T-helper 2 cell (primary cell): ENCODE measurements at places on chromosomes 5 and 9.

- no peak for DNase-seq
Measured at GRCh38 chr5:168274406-168274805, 17.0 kb upstream of the WWC1 start.

DNA sequence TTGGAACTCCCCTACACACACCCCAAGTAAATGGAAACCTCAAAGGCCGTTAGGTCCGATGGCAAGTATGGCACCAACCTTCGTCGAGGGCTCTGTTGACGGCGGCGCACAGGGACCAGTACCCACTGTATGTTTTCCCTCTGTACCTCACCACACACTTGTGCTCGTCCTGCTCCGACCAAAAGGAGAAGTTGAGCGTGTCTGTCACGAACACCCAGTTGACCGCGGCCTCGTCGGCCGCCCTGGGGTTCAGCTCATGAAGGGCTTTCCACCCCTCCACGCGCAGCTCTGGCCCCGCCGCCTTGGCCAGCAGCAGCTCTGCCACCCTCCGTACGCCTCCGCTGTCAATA lies 24.0 kb downstream of the HNRNPK start:
- no peak for DNase-seq

GRCh38 chr5:88304356-88304755 lies 35.7 kb upstream of the TMEM161B start:
- DNase-seq: no peak

- DNase-seq: no peak
Measured at GRCh38 chr5:123294544-123294943, 128.7 kb downstream of the CEP120 start.

DNA sequence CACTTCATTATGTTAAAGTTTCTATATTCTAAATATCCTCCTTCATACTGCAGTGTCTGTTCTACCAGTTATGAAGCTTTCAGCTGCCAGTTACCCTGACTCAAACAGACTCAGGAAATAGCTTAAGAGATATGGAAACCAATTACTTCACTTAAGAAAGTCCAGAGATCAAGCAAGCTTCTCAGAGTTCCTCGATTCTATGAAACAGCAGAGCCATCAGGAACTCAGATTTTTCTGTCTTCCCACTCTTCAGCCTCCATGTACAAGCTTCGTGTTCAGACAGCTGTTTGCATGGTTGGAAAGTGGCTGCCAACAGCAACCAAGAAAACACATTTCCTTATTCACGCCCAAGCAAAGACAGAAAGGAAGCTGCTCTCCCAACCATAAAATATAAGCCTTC lies 216.1 kb downstream of the ACTL7B start:
- DNase-seq: no peak

- DNase-seq: no peak
Measured at GRCh38 chr5:148993283-148993936, 69.5 kb downstream of the SH3TC2 start.

GRCh38 chr5:172450861-172451695 lies 3.2 kb downstream of the SH3PXD2B start:
- DNase-seq: peak; percentile 6

DNA sequence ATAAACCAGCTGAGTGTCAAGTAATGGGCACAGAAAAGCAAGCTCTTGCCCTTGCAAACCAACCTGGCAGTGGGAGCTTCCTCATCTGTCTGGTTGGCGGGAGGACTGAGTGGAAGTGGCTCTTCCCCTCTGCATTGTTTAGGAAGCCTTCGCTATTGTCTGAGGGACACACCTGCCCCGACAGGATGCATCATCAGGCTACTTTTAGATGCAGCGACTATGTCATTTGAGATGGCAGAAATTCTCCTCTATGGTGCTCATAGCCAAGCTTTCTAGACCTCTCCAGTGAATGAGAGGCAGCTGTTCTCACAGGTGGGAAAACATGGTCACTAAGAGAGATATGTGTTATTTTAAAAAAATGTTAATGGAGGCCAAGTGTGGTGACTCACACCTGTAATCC lies 104.0 kb downstream of the DOCK8 start:
- DNase-seq: no peak

GRCh38 chr5:141050622-141051520 lies at the start of gene PCDHB1:
PCDHB1 (plus strand) TSS chr5:141051374; CDS start chr5:141051471, 97 bp downstream.
- DNase-seq: no peak

DNA sequence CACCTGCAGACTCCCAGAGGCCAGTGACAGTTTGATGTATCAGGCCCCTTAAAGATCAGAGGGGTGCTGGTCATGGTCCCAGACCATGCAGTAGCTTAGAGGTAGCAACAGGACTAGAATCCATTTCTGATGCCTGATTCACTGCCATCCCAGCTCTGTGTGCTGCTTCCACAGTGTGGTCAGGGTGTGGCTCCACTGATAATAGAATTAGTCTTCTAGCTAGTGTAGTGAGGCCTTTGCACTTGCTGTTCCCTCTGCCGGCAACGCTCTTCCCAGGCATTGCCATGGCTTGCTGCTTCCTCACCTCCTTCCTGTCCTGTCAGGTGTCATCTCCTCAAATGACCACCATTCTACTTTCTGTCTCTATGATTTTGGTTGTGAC lies 15.8 kb downstream of the PPARGC1B start:
- DNase-seq: no peak

GRCh38 chr9:32992595-32993238 lies 8.7 kb downstream of the APTX start:
- no peak for DNase-seq

DNA sequence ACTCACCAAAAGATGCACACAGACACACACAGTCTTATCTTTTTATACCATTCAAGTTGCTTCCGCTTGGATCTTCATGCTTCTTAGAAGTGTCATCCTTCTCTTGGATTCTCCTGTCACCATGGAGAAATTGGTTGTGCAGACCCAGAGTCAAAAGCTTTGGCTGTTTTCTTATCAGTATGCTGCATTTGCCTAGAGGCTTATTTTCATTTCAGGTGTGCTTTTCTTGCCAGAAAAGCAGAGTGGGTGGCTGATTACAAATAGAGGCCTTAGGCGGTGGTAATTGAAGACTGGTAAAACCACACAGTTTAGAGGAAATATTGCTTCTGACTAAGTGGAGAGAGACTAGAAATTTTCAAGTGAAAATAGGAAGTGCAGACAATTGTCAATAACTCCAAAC lies 70.2 kb upstream of the TLE4 start:
- no peak for DNase-seq

DNA sequence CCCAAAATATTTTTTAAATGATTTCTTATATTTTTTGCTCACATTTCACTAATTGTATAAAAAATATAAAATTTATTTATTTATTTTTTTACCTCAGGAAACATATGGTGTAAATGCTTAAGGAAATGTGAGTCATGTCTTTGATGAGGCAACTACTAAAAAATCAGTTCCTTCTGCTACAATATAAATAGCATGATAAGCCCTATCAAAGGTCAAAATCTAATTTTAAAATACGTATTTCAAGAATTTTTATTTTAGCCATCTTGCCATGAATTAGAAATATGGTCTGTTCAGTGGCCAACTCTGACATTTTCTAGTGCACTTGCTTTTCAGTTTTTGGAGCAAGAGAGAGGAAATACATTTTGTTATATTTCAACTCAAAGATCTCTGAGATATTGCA lies 50.5 kb downstream of the PDE4D start:
- DNase-seq: no peak

DNA sequence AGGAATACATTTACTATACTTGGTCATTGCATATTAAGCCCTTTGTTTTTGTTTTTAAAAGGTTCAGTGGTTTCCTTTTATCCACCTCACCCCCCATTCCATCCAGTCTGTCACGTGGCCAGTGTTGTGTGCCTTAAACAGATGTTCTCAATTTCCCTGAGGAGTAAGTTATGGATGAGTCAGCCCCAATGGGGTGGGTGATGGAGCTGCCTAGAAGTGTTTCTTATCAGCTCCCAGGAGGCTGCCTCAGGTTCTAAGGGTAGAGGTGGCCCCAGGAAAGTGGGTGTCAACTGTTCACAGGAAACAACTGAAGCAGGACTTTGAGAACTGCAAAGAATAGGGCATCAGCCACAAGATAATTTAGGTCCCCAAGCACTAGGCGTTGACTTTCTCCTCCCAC lies 41.1 kb downstream of the ACTBL2 start:
- no peak for DNase-seq

- no peak for DNase-seq
Measured at GRCh38 chr9:72486594-72486955, 34.8 kb upstream of the TMC1 start.

- DNase-seq: no peak
Measured at GRCh38 chr9:121179930-121180681, 21.6 kb downstream of the RAB14 start.

DNA sequence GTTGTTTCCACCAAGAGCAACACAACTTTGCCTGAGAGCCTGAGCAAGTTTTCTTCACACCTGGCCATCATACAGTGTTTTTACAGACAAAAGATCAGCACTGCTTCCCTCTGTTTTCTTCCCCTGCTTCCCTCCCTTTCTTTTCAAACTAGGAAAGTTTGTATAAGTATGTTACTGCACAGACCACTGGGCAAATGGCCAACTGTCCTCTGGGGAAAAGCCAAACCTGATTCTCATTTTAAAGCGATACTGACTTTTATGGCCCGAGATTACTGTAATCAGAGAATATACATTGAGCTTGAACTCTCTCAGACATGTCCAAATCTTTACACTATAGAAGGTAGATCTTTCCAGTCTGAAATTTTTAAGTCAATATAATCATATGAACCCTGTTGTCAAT lies 415.0 kb downstream of the NFIB start:
- DNase-seq: no peak

DNA sequence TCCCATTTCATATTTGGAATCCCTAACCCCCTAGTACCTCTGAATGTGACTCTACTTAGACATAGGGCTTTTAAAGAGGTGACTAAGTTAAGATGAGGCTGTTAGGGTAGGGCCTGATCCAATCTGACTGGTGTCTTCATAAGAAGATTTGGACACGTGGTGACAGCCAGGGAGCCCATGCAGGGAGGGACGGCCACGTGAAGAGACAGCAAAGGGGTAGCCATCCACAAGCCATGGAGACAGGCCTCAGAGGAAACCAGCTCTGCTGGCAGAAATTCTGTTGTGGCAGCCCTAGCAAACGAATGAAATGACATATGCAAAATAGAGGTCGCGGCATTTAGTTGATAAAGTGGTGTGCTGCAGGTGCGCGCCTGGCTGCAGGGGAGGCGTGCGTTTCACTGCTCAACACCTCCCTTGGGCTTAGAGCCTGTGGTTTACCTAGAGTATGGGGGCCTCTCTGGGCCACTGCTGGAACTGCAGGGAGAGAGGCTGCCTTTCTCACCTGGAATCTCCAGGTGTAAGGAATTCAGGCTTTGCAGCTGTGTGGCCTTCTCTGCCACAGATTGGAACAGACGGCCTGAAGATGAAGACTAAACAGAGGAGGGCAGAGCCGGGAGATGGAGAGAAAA lies 7.1 kb upstream of the AFAP1L1 start:
- peak; percentile 27 for DNase-seq

DNA sequence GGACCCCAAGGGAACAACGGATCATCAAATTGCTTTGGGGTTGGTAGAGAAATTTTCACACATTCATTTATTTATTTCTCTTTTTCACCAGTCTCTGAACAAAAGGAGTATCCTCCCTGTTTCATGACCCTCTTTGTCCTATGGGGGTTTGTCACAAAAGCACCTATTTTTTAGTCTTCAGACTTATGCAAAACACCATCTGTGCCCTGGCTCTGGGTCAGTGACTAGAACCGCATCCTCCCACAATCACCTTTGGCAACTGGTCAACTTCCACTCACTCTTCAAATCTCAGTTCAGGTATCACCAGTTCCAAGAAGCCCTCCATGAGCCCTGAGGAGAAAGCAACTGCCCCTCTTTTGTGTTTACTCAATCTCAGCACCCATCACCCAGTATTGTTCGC lies 395.7 kb downstream of the CDK5RAP2 start:
- DNase-seq: no peak

- peak; percentile 28 for DNase-seq
Measured at GRCh38 chr9:126490871-126491567, 122.7 kb upstream of the LMX1B start.

DNA sequence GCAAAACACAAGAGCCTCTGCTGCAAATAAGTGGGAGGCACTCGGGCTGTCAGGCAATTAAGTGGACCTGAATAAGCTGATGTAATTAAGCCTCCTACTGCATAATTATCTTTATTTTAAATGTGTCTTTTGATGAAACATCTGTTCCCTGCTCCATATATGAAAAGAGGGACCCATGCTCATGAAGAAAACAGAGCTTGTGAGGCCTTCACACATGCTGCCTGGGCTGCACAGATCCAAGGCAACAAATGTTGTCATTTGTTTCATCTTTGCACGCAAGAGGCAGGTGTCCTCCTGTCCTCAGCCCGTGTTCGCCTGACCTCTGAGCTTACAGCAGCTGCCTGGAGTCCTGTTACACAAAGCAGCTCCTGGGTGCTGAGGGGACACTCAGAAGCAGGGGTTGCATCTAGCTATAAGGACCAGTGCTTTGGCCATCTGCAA lies 381.1 kb downstream of the ZNF608 start:
- no peak for DNase-seq

DNA sequence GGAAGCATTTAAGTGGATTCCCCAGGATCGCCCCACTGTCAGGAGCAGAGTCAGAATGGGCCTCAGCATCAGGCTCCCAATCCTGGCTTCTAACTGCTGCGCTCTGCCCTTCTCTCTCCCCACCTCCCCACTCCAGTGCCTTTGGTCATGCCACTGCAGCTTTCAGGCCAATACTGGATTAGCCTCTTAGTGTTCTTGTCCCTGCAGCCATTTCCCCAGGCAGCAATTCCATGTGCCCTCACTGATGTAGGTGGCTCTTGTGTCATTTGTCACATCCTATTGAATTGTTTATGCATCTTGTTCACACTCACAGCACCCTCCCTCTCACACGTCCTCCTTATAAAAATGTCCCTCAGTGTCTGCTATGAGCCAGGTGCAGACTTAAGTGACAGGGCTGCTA lies 544.2 kb upstream of the DAP start:
- no peak for DNase-seq

DNA sequence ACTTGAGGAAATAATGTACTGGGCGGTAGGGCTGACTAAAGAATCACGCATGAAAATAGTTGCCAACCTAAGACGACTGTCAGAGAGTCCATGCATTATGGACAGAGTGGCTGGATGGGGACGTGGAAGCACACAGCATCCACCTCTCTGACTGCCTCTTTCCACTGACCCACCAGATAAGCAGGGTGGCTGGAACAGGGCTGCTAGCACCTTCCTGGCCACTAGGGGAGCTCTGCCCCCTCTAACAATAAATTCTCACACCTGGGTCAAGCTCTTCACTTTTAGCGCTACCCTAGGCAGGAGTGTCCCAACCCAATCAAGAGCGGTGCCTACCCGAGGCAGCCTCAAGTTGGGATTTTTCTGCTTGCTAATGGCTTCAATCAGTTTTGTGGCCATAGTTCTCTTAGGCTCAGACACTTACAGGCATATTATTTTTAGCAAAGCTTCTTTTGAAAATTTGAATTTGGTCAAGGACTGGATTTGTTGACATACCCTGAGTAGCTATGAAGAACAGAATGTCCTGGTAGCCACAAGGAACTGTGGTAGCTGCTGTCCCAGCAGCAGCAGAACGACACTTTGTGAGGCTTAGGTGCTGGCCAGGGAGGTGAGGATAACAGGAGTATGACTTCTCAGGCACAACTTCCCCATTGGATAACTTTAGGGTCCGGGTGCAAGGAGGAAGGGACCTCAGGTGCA lies 6.9 kb upstream of the TPM2 start:
- DNase-seq: peak; percentile 47
